ENCODE measurements at places on chromosomes 12 and 14. TPM values are rescaled to one million over a fixed set of nuclear protein-coding genes. Genes with fewer than 3 reads are reported as not detected.

The SLCO1C1 gene
- 0.68 TPM for total RNA-seq

The LMNTD1 gene
- not detected for total RNA-seq

The EIF2S3B gene
- total RNA-seq = 0.97 TPM

The RNASE1 gene
- not detected for total RNA-seq

The BIN2 gene
- total RNA-seq = not detected

The RFX4 gene
- not detected for total RNA-seq

The SERPINA6 gene
- not detected for total RNA-seq

The PIANP gene
- total RNA-seq = 3.9 TPM

The GPR162 gene
- total RNA-seq = 12.0 TPM

The CSRNP2 gene
- 45.1 TPM for total RNA-seq

The TPCN1 gene
- 80.6 TPM for total RNA-seq

The CSAD gene
- 47.0 TPM for total RNA-seq

The KLHDC1 gene
- total RNA-seq = 5.8 TPM

The PGF gene
- total RNA-seq = 3.5 TPM

The BEGAIN gene
- total RNA-seq = 7.0 TPM

The OR6C2 gene
- total RNA-seq = not detected

The ACSS3 gene
- total RNA-seq = 5.6 TPM

The PPP1R36 gene
- total RNA-seq = 1.3 TPM

The HCAR1 gene
- 0.21 TPM for total RNA-seq

The TAPBPL gene
- total RNA-seq = 17.0 TPM

The PLBD2 gene
- 103 TPM for total RNA-seq

The PLEKHD1 gene
- 0.08 TPM for total RNA-seq

The AICDA gene
- not detected for total RNA-seq

The KRT77 gene
- total RNA-seq = not detected

The TGM1 gene
- 2.1 TPM for total RNA-seq

The FOXN4 gene
- total RNA-seq = not detected

The EGLN3 gene
- total RNA-seq = 0.37 TPM

The FGD4 gene
- 7.6 TPM for total RNA-seq

The MTERF2 gene
- total RNA-seq = 12.5 TPM

The KRT5 gene
- not detected for total RNA-seq

The CLEC14A gene
- not detected for total RNA-seq

The HOXC9 gene
- not detected for total RNA-seq

The TBC1D30 gene
- total RNA-seq = 1.2 TPM

The FBXO21 gene
- total RNA-seq = 49.0 TPM

The KLRC2 gene
- 3.0 TPM for total RNA-seq

The ADCK1 gene
- 7.8 TPM for total RNA-seq

The AGAP2 gene
- 2.6 TPM for total RNA-seq

The ZFYVE26 gene
- 33.4 TPM for total RNA-seq

The HOXC4 gene
- not detected for total RNA-seq

The NOS1 gene
- not detected for total RNA-seq

The MLF2 gene
- 141 TPM for total RNA-seq

The B4GALNT3 gene
- 0.21 TPM for total RNA-seq

The DENR gene
- total RNA-seq = 51.9 TPM

The RTL1 gene
- total RNA-seq = not detected

The RASSF9 gene
- 0.16 TPM for total RNA-seq

The NUAK1 gene
- total RNA-seq = 21.1 TPM

The ADAMTS20 gene
- not detected for total RNA-seq

Measured in osteocyte (in vitro differentiated cells).